ENCODE measurements at places on chromosomes 7 and 10.

DNA sequence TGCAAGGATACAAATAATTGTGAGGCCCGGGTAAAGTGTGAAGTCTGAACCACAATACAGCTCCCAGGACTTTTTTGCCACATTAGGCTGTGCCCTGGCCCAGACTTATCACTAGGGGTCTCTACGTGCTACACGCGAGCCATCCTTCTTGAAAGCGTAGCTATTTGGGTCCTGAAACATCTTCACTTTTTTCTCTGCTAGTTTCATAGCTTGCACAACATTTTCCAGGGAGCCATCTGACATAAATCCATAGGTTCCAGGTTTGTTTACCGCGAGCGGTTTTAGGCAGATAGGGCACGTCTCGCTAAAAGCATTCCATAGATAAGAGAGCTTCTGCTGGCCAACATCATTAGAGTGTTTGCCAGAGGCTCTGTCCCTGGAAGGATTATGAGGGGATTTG is 226.5 kb downstream of the RPS24 start:
- no peak for DNase-seq

GRCh38 chr10:90288391-90288933 is 569.4 kb downstream of the HTR7 start:
- no peak for DNase-seq

- DNase-seq: no peak
These were observed 38.1 kb downstream of the GLRX3 start for GRCh38 chr10:130174328-130174727.

- no peak for DNase-seq
These were observed 206.1 kb downstream of the CREB5 start for GRCh38 chr7:28618383-28618782.

DNA sequence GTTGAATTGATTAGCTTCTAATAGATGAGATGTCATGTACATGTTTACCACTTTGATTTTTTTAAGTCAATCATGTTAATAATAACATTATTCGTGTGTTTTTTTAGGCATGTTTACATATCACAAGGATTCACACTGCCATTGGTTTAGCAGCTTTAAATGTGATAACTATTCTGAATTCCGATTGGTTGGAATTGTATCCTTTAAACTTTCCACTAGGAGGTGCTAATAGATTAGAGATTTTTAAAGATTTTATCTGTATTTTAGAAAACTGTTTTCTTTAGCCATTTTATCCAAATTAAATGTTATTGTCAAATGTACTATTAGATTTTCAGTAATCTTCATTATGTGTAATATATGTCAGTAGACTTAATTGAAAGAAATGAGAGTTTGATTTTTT is 83.2 kb downstream of the HECTD2 start:
- DNase-seq: no peak

All from activated CD4-positive, alpha-beta T cell treated with anti-CD3 and anti-CD28 coated beads, Interleukin-2, amount 50 U/mL, for 24 hours (primary cell).